Activated CD4-positive, alpha-beta memory T cell treated with anti-CD3 and anti-CD28 coated beads for 36 hours (primary cell): ENCODE measurements at places on chromosomes 11 and 22. TPM values are rescaled to one million over a fixed set of nuclear protein-coding genes. Genes with fewer than 3 reads are reported as not detected.

WT1 gene
- total RNA-seq: not detected

HSCB gene
- total RNA-seq: 18.1 TPM

KCTD14 gene
- total RNA-seq: 0.17 TPM

APOBEC3B gene
- 43.9 TPM for total RNA-seq

BTG4 gene
- not detected for total RNA-seq

POU2F3 gene
- total RNA-seq: not detected

SLC22A6 gene
- total RNA-seq: not detected

TRIOBP gene
- total RNA-seq: 26.8 TPM

FAT3 gene
- total RNA-seq: not detected

NAP1L4 gene
- total RNA-seq: 263 TPM

MUC2 gene
- total RNA-seq: not detected

HEPHL1 gene
- total RNA-seq: not detected

LARGE2 gene
- 1.1 TPM for total RNA-seq

NNMT gene
- not detected for total RNA-seq

DHCR7 gene
- total RNA-seq: 63.5 TPM

ANO3 gene
- not detected for total RNA-seq

PNPLA3 gene
- 0.50 TPM for total RNA-seq

MS4A6E gene
- total RNA-seq: not detected

MMP27 gene
- total RNA-seq: not detected

TTC36 gene
- not detected for total RNA-seq

ZDHHC24 gene
- 14.9 TPM for total RNA-seq

SLCO2B1 gene
- total RNA-seq: not detected

ZP1 gene
- total RNA-seq: not detected

GAL3ST3 gene
- total RNA-seq: not detected

NRGN gene
- total RNA-seq: 17.0 TPM

VPS37C gene
- total RNA-seq: 9.0 TPM

MYBPC3 gene
- not detected for total RNA-seq

TESMIN gene
- total RNA-seq: 7.3 TPM
